ENCODE measurements at places on chromosomes 5 and 9.

DNA sequence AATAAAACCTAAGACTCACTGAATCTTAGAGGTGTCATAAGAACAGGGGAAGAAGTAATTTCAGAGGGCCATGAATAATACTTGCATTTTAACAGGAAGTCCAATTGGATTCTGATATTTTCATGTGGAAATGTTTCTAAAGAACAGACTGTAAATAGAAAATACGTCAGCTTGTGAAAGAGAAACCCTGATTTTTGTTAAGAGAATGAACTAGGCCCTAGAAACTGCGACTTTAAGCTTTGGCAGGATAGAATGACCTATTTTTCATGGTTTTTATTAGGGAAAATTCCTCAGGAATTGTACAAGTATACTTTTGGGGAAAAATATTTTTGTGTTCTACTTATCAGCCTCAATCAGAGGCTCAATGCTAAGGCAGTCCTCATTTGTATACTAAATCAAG lies 215.5 kb upstream of the ACTBL2 start:
- no peak for DNase-seq

DNA sequence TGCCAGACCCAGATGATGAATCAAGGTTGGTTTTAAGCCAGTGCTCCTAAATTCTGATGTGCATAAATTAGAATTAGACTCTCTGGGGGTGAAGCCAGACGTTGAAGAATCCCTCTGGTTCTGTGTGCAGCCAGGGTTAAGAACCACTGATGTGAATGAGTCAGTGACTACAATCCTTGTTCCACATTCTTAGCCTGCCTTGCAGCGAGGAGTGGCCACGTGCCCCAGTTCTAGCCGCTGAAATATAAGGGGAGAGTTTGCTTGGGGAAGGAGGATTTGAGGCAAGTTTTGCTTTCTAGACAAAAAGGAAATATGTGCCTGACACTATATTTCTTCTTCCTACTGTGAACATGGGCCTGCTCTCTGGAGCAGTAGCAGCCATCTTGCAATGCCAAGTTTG lies 34.2 kb upstream of the MSH3 start:
- no peak for DNase-seq

DNA sequence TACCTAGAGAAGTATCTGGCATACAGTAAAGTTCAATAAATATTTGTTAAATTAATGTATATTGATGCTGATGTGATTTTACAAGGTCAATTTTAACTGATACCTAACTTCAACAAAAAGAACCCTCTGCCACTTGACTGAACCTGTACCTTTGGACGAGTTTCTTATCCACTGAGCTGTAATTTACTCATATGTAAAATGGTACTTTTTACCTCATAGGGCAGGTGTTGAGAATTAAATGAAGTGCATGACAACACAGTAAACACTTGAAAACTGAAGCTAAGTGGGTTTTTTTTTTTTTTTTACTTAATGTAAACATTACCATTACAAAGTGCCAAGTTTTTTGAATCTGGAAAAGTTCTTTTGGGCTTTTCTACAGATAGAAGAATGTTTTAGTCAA lies 15.4 kb downstream of the NIPSNAP3B start:
- no peak for DNase-seq

GRCh38 chr5:14107536-14107935 lies 35.6 kb upstream of the TRIO start:
- no peak for DNase-seq

DNA sequence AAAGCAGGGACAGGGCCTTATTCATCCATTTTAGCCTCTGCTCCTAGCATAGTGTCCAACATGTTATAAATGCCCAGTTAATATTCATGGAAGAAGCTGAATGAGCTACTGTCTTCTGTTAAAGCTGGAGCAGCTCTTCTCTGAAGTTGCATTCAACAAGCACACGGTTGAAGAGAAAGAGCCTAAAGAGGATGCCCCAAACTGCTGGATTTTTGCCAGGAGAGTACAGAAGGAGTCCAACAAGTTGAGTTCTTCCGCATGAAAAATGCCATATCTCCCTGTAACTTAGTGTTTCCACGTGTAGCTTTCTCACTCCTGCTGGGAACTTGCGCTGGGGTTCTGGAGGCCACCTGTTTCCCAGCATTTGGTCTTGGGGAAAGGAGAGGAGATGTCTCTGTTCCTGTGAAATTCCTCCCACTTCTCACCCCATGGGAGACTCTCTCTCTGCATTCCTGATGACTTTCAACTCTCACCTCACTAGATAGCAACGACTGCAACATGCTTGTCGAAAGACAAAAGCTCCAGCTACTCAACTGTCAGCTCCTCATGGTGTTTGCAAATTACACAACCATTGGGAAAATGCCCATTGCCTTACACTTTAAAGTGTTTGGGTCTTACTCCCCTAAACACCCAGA lies 122.8 kb downstream of the KIF4B start:
- DNase-seq, result no peak

DNA sequence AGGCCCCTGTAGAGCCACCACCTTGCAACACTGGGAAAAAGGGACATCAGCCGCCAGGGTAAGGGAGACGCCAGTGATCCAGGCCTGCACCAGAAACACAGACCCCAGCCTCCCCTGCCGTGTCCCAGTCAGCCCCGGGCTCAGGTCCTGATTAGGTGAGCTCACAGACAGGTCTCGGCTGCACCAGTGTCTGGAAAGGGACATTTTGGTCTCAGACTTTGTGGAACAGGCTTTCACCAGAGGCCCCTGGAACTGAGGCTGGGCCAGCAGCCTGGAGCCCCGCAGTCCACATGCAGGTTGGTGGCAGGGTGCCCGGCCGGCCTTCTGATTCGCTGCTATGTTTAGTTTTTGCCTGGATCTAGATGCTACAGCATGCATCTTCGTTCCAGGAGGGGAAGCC lies 369.0 kb upstream of the IRX4 start:
- no peak for DNase-seq

- DNase-seq, result no peak
Measured at GRCh38 chr5:133129289-133129688, 77.5 kb downstream of the HSPA4 start.

Measured in GM12864 (cell line).